CD4-positive, alpha-beta memory T cell (primary cell): ENCODE measurements at places on chromosomes 12 and 14. TPM values are rescaled to one million over a fixed set of nuclear protein-coding genes. Genes with fewer than 3 reads are reported as not detected.

MIP gene
- not detected for total RNA-seq

SERPINA5 gene
- total RNA-seq, result not detected

GRCh38 chr12:38141239-38141638 is 175.3 kb upstream of the ALG10B start:
- H3K4me3 ChIP-seq, result no peak overlapping the region
- no peaks in the 10 kb centered on the region for H3K36me3 ChIP-seq
- H3K4me1 ChIP-seq, result peaks cover 5% of the 10 kb centered on the region
- no peak for DNase-seq

DNA sequence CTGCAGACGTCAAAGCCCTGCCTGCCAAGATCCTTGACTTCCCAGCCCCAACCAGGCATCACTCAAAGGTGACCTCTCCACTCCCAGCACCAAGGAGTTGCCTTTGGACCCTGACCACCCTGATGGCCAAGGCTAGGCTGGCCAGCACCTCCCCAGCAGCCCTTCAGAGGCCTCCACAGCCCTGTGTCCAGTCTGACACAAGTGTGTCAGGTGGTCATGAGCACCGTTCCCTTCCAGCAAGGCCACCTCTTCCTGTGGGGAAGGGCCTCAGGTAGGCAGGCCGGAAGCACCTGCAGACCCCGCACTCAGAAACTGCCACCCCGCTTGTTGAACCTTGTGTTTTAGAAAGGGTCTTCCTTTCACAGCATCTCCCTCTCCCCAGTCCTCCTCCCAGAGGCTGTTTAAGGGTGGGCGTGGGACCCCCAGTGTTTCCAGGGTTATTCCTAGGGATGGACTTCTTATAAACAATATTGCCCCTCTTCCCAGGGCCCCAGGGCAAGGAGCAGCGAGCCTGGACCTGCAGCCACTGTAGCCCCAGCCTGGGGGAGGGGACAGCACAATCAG is 13.2 kb upstream of the INF2 start:
- H3K4me1 ChIP-seq, result peaks cover 16% of the 10 kb centered on the region
- no peak overlapping the region for H3K4me3 ChIP-seq
- no peak for DNase-seq
- no peak overlapping the region for H3K27ac ChIP-seq
- H3K36me3 ChIP-seq, result no peaks in the 10 kb centered on the region

DNA sequence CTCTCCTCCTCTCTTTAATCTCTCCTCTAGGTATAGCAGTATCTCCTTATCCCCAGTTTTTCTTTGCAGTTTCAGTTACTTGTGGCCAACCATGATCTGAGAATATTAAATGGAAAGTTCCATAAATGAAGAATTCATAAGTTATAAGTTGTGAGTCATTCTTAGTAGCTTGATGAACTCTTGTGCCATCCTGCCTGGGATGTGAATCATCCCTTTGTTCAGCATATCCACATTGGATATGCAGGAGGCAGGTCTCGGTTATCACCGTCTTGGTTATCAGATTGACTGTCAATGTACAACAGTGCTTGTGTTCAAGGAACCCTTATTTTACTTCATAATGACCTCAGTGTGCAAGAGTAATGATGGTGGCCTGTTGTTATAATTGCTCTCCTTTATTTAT is 134.0 kb downstream of the TMEM117 start:
- H3K36me3 ChIP-seq, result no peaks in the 10 kb centered on the region
- DNase-seq, result no peak
- no peak overlapping the region for H3K4me3 ChIP-seq
- H3K27ac ChIP-seq, result no peak overlapping the region

GRCh38 chr12:6962285-6963015 is 8.0 kb downstream of the PHB2 start:
- H3K27ac ChIP-seq, result peak overlapping the region; percentile 96
- H3K27me3 ChIP-seq, result no peaks in the 10 kb centered on the region
- H3K36me3 ChIP-seq, result peaks cover 36% of the 10 kb centered on the region
- peak overlapping the region; percentile 10 for H3K4me3 ChIP-seq

DNA sequence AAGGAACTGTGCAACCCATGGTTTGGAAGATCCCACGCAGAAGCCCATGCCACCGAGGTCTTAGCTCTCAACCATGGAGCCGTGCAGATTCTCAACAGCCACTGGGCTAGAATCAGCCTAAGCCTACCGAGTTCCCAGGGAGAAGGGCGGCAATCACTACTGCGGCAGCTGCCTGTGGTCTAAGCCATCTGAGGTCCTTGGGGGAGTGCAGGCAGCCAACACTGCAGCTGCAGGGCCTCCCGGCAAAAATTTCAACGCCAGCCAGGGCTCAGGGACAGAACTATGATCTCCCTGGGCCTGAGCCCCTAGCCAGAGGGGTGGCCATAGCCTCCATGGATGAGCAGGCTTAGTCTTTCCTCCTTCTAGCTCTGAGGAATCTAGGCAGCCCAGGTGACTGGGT is 156.8 kb upstream of the CLEC14A start:
- no peaks in the 10 kb centered on the region for H3K27me3 ChIP-seq
- no peak overlapping the region for H3K4me3 ChIP-seq
- no peak overlapping the region for H3K27ac ChIP-seq
- H3K36me3 ChIP-seq, result no peaks in the 10 kb centered on the region
- H3K4me1 ChIP-seq, result no peaks in the 10 kb centered on the region

GRCh38 chr12:96099986-96100385 is 64.6 kb upstream of the LTA4H start:
- no peak overlapping the region for H3K27ac ChIP-seq
- H3K36me3 ChIP-seq, result no peaks in the 10 kb centered on the region
- no peak overlapping the region for H3K4me3 ChIP-seq
- peak; percentile 7 for DNase-seq
- H3K4me1 ChIP-seq, result peaks cover 28% of the 10 kb centered on the region

GRCh38 chr14:94054401-94054800 is 26.6 kb downstream of the DDX24 start:
- DNase-seq, result no peak
- no peaks in the 10 kb centered on the region for H3K27me3 ChIP-seq
- no peak overlapping the region for H3K27ac ChIP-seq

GRCh38 chr12:126160912-126161311 is 1095.7 kb downstream of the AACS start:
- H3K4me1 ChIP-seq, result no peaks in the 10 kb centered on the region
- no peaks in the 10 kb centered on the region for H3K36me3 ChIP-seq
- H3K27me3 ChIP-seq, result no peaks in the 10 kb centered on the region
- DNase-seq, result no peak
- H3K4me3 ChIP-seq, result no peak overlapping the region

GRCh38 chr12:69108037-69108436 is 131.3 kb upstream of the CPSF6 start:
- H3K27me3 ChIP-seq, result no peaks in the 10 kb centered on the region
- H3K4me3 ChIP-seq, result no peak overlapping the region
- DNase-seq, result no peak
- no peaks in the 10 kb centered on the region for H3K36me3 ChIP-seq
